ENCODE measurements at places on chromosomes 13 and 19.

GRCh38 chr13:40026741-40027140 lies 371.3 kb downstream of the COG6 start:
- no peak for DNase-seq

DNA sequence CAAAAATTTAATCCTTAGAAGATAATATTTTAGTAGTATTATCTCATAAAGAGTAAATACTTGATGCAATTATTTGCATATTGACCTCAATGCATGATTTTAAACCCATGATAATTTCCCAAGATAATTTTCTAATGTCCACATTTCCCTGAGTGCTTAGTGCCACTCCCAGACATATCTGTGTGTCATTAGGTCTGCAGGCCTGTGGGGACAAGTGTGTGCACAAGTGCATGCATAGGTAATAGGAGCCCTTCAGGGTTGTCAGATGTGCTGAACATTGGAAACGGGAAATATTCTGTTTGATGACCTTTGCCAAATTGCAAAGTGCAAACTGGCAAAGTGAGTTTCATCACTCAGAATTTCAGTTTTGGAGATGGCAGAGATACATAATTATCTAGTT lies 369.9 kb downstream of the KLF5 start:
- DNase-seq = no peak

- no peak for DNase-seq
Observed at GRCh38 chr13:18978447-18978846, 203.2 kb downstream of the TUBA3C start.

DNA sequence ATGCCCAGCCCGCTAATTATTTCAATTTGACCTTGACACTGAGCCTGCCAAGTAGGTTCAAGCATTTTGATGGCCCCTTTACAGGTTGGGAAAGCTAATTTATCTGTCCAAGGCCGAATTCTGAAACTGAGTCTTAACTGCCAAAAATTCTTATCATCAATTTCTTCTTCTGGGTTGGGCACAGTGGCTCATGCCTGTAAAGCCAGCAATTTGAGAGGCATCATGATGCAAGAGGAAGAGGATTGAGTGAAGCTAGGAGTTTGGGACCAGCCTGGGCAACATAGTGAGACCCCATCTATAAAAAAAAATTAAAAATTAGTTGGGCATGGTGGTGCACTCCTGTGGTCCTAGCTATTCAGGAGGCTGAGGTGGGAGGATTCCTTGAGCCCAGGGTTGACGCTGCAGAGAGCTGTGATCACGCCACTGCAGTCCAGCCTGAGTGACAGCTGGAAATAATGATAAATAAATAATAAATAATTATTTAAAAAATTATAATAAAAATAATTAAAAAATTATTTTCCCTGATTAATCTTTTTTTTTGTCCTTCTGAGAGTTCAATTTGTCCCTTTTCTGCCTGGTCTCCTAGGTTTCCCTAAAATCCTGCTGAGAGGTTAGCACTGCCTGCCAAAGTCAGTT lies 1.3 kb upstream of the LDLR start:
- no peak for DNase-seq

DNA sequence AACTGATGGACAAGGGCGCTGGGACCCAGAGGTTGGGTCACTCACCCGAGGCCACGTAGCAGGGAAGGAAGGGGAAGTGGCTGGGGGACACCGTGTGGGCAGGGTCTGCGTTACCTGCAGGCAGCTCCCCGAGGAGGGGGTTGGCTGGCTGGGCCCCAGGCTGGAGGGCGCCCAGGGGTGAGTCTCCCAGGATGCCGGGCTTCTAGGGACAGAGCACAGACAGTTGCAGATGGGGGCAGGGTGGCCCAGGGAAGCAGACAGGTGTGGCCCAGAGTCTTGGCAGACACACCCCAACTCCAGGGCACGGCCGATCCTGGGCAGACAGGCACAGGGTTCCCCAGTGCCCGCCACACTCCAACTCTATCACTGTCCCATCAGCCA lies 5.6 kb upstream of the FDX2 start:
- no peak for DNase-seq

GRCh38 chr13:71964491-71965100 lies 97.6 kb upstream of the DACH1 start:
- DNase-seq = no peak

DNA sequence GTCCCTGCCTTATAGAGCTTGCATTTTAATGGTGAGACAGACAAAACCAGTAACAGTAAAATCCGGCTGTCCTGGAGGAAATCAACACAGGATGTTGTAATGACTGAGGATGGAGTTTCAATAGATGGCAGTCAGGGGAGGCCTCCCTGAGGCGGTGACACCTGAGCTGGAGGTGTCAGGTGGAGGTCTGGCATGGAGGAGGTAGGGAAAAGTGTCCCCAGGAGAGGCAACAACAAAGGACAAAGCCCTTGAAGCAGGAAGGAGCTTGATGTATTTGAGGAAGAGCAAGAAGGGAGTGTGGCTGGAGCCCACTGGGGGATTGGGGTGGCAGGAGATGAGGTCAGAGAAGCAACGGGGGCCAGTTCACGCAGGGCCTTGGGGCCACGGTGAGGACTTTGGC lies 7.8 kb downstream of the GRIN2D start:
- no peak for DNase-seq

GRCh38 chr13:80166352-80166751 lies 174.6 kb downstream of the SPRY2 start:
- no peak for DNase-seq

- DNase-seq = no peak
Observed at GRCh38 chr13:114338959-114339358, 24.7 kb downstream of the CHAMP1 start.

GRCh38 chr13:111981446-111982165 lies 85.3 kb upstream of the SOX1 start:
- no peak for DNase-seq

- no peak for DNase-seq
Observed at GRCh38 chr13:108780706-108781105, 151.3 kb downstream of the MYO16 start.

DNA sequence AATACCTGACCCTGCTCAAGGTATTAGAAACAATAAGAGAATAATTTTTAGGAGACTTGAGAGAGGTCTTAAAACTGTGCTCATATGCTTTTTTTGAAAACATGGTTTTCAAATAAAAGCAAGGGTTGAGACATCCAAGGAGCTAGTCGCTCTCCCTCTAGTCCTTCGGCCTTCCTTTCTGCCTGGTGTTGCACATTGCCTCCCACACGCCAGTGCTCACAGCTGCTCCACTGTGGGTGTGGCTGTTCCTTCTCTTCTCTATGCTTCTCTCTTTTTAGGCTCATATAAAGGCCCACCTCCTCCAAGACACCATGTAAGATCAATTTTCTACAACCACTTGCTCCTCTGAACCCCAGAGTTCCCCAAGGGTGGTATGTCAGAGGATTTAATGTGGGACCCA lies 352.6 kb downstream of the ENOX1 start:
- DNase-seq = no peak

Data from GOT3 (cell line).